ENCODE measurements at places on chromosomes 16 and 17. TPM values are rescaled to one million over a fixed set of nuclear protein-coding genes. Genes with fewer than 3 reads are reported as not detected.

Gene SPNS3
- total RNA-seq = not detected

GRCh38 chr17:15261802-15262290 lies 3.3 kb downstream of the PMP22 start:
- DNase-seq = no peak

- DNase-seq = no peak
These were observed 20.0 kb upstream of the RNF135 start for GRCh38 chr17:30950669-30951399.

DNA sequence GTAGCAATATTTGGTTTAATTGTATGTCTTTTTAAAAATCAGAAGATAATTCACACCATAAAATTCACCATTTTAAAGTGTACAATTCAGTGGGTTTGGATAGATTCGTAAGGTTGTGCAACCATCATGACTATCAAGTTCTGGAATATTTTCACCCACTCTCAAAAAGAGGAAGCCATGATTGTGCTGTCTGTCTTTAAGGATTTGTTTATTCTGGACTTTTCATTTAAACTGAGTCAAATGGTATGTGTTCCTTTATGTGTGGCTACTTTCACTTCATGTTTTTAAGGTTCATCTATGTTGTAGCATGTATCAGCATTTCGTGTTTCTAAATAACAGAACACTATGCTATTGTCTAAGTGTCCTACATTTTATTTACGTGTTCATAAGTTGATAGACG lies 68.1 kb upstream of the CPHXL start:
- DNase-seq = no peak

Gene DNAAF8
- total RNA-seq = 2.2 TPM

Gene GPRC5B
- 2.1 TPM for total RNA-seq

DNA sequence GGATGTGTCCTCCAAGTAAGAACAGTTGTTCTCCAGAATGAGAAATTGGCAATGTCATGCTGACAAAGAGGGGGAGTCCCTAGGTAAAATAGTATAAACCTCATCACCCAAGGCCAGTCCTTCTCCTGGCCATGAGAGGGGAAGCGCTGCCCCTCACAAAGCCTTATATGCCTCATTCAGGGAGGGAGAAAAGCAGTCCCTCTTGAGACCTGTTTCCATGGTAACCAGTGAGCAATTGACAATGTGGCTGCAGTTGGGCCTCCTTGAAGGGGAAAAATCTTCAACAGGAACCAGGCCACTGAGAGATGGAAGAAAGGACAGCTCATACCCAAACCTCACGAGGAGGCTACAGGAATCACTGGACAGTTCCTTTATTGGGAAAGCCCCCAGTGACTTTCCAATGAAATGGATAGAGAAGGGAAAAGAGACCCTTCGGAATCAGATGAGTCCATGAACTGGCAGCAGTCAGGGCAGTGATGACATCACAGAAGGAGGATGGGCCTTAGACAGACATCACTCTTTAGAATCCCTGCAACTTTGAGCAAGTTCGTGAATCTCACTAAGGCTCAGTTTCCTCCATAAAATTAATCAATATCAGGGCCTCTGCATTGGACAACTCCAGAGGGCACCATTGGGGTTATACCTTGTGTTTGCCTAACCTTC lies 275.7 kb downstream of the TOX3 start:
- DNase-seq = no peak
